ENCODE measurements at places on chromosomes 11 and 22.

DNA sequence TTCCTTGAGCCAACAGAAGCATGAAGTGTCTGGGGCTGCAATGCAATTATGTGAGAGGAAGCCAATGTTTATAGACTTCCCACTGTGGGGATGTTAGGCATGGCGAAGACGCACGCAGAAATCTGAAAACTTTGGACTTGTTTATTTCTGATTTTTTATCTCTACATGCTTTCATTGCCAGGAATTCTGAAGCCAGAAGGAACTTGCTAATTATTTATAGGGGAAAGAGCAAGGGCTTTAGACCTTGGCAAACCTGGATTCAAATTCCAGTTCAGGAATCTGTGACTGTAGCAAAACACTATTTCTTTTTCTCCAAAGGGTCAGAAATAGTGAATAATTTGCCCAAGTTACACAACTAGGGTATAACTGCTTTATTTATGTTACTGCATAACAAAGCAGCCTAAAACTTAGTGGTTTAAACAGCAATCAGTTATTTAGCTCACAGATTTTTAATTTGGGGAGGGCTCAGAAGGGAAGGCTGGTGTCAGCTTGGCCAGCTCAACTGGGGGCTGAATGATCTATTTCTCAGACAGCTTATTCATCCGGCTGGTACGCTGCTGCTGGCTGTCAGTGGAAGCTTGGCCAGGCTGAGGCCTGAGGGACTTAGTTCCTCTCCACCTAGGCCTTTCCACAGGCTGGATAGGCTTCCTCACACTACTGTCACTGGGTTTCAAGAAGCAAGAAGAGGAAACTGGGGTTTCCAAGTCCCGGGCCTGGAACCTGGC lies 1.9 kb upstream of the OR6Q1 start:
- H3K4me3 ChIP-seq = no peak overlapping the region
- no peaks in the 10 kb centered on the region for H3K36me3 ChIP-seq
- DNase-seq = peak; percentile 14
- no peaks in the 10 kb centered on the region for H3K27me3 ChIP-seq

DNA sequence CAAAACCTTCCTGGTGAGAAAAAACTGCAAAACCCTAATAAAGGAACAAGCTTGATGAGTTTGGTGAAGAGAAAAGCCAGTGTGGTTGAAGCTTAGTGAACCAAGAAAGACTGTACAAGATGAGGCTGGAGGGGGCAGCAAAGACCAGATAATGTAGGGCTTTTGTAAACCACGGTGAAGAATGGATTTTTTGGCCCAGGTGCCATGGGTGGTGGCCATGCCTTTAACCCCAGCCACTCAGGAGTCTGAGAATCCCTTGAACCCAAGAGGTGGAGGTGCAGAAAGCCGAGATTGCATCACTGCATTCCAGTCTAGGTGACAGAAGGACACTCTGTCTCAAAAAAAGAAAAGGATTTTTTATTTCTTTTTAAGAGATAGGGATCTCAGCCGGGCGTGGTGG lies 5.0 kb upstream of the ZDHHC5 start:
- no peak overlapping the region for H3K27ac ChIP-seq
- no peak overlapping the region for H3K4me3 ChIP-seq
- no peaks in the 10 kb centered on the region for H3K27me3 ChIP-seq
- peaks cover 43% of the 10 kb centered on the region for H3K36me3 ChIP-seq

DNA sequence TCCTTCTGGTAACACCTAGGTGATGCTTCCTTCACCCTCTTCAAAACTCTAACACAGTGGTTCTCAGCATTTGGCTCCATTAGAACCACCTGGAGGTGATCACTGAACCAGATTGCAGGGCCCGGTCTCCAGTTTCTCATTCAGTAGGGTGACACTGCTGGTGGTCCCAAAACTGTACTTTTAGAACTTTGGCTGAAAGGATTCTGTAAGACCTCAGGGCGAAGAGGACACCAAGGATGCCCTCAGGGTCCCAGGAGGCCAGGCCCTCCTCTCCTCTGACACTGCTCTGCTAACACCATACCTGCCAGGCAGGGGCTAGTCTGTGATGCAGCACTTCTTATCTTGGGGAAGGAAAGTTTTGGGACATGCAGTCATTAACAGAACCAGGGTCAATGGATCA lies 9.0 kb downstream of the VSTM5 start:
- no peaks in the 10 kb centered on the region for H3K27me3 ChIP-seq
- no peak overlapping the region for H3K27ac ChIP-seq
- no peak overlapping the region for H3K4me3 ChIP-seq
- no peaks in the 10 kb centered on the region for H3K4me1 ChIP-seq

- no peak overlapping the region for H3K4me3 ChIP-seq
- H3K27me3 ChIP-seq = no peaks in the 10 kb centered on the region
- peak; percentile 93 for DNase-seq
- peak overlapping the region; percentile 87 for H3K27ac ChIP-seq
- peaks cover 29% of the 10 kb centered on the region for H3K4me1 ChIP-seq
- no peaks in the 10 kb centered on the region for H3K36me3 ChIP-seq
These were observed 16.6 kb downstream of the IL10RA start for GRCh38 chr11:118002541-118003423.
